ENCODE measurements at places on chromosomes 7 and 10.

- no peak for DNase-seq
Observed at GRCh38 chr7:76285604-76286374, 16.7 kb upstream of the HSPB1 start.

- DNase-seq: no peak
Observed at GRCh38 chr10:51743146-51743545, 43.8 kb upstream of the CSTF2T start.

DNA sequence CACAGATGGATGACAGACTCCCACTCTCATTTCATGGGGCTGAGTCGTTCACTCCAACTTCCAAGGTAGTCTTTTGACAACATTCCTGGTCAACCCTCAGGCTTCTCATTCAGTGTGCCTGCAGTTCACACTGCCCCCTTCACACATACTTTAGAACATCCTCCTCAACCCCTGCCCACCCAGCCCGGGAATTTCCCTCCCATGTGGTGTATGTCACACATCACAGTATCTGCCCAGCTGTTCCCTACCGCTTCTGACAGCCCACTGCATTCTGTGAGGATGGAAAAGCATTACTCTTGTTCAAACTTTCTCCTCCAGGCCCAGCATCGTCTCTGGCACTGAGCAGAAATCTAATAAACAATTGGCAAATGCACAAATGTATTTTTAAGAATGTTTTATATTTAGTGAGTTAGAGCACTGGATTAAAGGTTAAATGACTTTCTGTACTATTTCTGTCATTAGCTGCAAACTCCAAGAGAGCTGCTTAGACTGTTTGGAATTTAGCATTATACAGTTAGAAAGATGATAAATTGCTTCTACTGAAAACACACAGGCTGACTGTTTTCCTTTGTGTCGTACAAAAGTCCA, 110.4 kb downstream of the SFMBT2 start:
- no peak for DNase-seq

DNA sequence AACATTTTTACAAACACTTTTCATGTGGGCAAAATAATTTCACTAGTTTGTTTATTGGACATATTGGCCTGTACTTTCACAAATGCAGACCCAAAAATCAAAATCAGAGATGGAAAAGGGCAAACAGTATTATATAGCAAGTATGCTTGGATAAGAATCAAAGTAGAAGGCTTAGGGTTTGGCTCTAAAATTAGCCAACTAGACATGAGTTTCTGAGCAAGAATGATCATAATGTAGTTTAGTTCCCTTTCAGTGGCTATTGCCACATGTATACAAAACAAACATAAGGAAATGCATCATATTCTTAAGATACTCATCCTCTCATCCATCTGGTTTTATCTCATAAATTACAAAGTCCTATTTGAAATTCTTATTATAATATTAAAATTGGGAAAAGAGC, 132.5 kb downstream of the IMMP2L start:
- no peak for DNase-seq

Data from right atrium auricular region (tissue), 2 donors.